CD4-positive, alpha-beta T cell (primary cell): ENCODE measurements at places on chromosomes 6 and 20. TPM values are rescaled to one million over a fixed set of nuclear protein-coding genes. Genes with fewer than 3 reads are reported as not detected.
A peak's percentile ranks its signal among the peaks of the same experiment; 100 is the strongest.

The XKR7 gene
- total RNA-seq, result not detected

The ROS1 gene
- not detected for total RNA-seq

The VGLL2 gene
- total RNA-seq, result not detected

The MCHR2 gene
- total RNA-seq, result not detected

The GPR63 gene
- total RNA-seq, result 0.25 TPM

The WFDC2 gene
- not detected for total RNA-seq

GRCh38 chr20:6940048-6940447 lies 172.6 kb downstream of the BMP2 start:
- H3K4me1 ChIP-seq, result no peaks in the 10 kb centered on the region
- DNase-seq, result no peak
- no peak overlapping the region for H3K27ac ChIP-seq
- no peak overlapping the region for H3K4me3 ChIP-seq
- no peaks in the 10 kb centered on the region for H3K36me3 ChIP-seq

- DNase-seq, result peak; percentile 23
- H3K36me3 ChIP-seq, result peaks cover 5% of the 10 kb centered on the region
- H3K27ac ChIP-seq, result peak overlapping the region; percentile 3
- peaks cover 41% of the 10 kb centered on the region for H3K4me1 ChIP-seq
- no peaks in the 10 kb centered on the region for H3K27me3 ChIP-seq
These were observed 27.7 kb downstream of the TFEB start for GRCh38 chr6:41707565-41708200.

DNA sequence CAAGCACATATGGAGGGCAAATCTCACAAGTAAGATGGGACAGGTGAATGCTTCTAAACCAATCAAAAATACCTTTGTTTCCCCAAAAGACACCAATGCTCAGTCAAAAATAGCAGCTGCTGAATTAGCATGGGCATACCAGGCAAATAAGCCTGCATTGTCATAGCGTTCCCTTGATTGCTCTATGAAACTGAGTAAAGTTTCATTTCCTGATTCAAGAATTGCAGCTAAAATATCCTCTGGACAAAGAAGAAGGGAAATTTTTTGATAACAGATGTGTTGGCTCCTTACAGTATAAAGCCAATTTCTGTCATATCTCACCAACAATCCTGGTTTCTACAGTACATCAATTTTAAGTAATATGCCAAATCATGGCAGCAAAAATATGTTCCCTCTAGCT lies 3.3 kb upstream of the TMEM14A start:
- H3K27me3 ChIP-seq, result peaks cover 4% of the 10 kb centered on the region
- H3K36me3 ChIP-seq, result no peaks in the 10 kb centered on the region
- no peak overlapping the region for H3K27ac ChIP-seq
- DNase-seq, result no peak
- no peak overlapping the region for H3K4me3 ChIP-seq

DNA sequence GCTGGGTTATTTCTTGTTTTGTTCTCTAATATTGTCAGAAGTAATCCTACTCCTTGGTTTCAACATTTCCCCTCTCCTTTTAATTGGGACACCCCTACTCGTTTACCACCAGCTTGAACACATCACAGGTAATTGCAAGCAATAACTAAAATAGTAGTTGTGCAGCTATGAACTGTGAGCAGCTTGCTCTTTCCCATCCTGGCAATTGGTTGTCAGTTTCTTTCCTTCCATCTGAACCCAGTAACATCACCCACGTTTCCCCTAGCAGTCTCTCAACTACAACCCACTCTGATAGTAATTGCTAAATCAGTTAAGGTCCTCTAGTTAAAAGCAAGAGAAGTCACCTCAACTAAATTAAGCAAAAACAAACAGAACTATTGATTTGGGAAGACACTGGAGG lies 47.6 kb upstream of the GNRH2 start:
- H3K4me1 ChIP-seq, result no peaks in the 10 kb centered on the region
- no peak for DNase-seq
- no peaks in the 10 kb centered on the region for H3K27me3 ChIP-seq
- H3K36me3 ChIP-seq, result peaks cover 44% of the 10 kb centered on the region
- H3K27ac ChIP-seq, result no peak overlapping the region

DNA sequence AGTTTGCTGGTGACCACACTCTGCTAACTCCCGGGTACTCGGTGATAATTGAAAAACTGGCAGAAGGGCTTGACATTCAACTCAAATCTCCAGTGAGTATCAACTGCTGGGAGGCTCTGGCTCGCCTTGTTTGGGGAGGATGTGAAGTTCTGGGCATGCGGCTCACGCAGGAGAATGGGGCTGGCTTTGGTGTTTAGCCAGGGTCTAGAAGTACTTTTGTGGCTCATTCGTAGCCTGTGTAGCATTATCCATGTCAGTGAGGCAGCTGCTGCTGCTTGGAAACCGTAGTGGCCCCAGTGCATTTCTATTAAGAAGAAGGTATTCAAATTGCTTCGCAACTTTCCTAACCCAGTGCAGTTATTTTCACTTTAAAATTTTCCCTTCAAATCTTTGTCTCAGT lies 52.2 kb downstream of the KDM1B start:
- no peak overlapping the region for H3K27ac ChIP-seq
- DNase-seq, result no peak
- H3K36me3 ChIP-seq, result peaks cover 25% of the 10 kb centered on the region
- no peaks in the 10 kb centered on the region for H3K4me1 ChIP-seq

GRCh38 chr6:150328744-150329405 lies 39.9 kb upstream of the IYD start:
- peaks cover 3% of the 10 kb centered on the region for H3K27me3 ChIP-seq
- no peak for DNase-seq
- no peaks in the 10 kb centered on the region for H3K4me1 ChIP-seq
- H3K27ac ChIP-seq, result no peak overlapping the region
- H3K36me3 ChIP-seq, result no peaks in the 10 kb centered on the region

DNA sequence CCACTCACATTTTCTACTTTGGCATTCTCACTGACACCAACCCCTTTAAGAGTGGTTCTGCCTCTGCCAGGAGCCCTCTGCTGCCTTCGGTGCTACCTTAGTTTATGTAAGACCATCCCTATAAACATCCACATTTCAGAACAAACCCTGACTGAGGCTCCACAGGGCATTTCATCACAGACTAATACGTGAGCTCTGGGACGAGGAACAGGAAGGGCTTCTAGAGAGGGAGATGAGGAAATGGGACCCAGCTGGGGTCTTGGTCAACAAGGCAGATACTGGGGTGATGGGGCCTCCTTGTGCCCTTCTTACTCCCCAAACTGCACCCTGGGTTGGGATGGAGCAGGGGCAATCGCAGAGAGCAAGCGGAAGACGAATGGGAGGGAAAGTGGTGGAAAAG lies 86.5 kb upstream of the FYN start:
- no peak for DNase-seq
- H3K36me3 ChIP-seq, result no peaks in the 10 kb centered on the region
- H3K27ac ChIP-seq, result no peak overlapping the region
- no peaks in the 10 kb centered on the region for H3K27me3 ChIP-seq
- H3K4me3 ChIP-seq, result no peak overlapping the region

- no peak overlapping the region for H3K4me3 ChIP-seq
- no peak for DNase-seq
- H3K36me3 ChIP-seq, result no peaks in the 10 kb centered on the region
- no peaks in the 10 kb centered on the region for H3K27me3 ChIP-seq
- no peaks in the 10 kb centered on the region for H3K4me1 ChIP-seq
These were observed 112.9 kb downstream of the PXDC1 start for GRCh38 chr6:3638662-3639061.

DNA sequence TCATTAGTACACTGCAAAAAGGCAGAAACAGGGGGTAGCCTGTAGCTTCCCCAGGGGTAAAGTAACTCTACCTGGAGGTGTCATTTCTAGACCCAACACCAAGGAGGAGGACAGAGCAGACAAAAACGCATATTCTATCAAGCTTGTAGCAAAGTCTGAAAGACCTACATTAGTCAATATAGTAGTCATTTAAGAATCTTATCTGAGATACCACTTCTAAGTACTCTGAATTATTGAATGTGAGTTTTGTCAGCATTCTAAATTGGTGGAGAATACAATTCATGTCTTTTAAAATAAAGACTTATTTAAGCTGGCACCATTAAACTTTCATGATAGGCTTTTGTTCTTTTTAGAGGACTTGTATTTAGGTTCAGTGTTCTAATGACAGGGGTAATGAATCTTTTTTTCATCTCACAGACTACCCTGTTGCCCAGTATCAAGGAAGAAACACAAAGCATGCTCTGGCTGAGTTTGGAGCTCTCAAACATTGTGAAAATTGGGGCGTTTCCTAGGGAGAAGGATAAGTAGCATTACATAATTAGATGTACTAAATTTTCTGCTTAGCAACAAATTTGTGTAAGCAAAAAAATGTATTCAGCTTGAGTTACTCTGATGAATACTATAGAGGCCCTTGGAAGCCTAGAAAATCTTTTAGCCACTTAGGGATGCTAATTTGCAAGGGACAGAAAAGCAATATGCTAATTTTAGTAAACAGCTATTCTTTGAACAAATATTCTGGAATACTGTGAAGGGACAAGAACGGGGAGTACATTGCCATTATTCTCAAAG lies 255.4 kb upstream of the HSF2 start:
- no peak for DNase-seq
- no peak overlapping the region for H3K4me3 ChIP-seq
- H3K4me1 ChIP-seq, result no peaks in the 10 kb centered on the region
- no peaks in the 10 kb centered on the region for H3K36me3 ChIP-seq

DNA sequence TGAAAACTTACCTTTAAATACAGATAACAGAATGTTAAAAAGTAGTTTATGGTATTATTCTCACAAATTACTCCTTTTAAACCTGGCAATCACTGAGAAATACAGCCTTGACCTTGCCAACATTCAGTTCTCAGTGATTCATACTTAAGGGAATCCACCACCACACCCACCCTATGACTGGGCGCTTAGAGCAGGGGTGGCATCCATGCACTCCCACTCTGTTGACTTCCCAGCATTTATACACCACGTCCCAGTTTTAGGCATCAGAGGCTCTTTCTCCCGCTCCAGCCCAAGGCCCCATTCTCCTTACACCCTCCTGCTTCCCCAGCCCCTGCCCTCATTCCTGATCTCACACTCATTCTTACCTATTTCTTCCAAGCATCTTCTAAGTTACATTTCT lies 16.3 kb downstream of the TRAF3IP2 start:
- H3K36me3 ChIP-seq, result peaks cover 24% of the 10 kb centered on the region
- DNase-seq, result no peak
- H3K27ac ChIP-seq, result no peak overlapping the region
- no peak overlapping the region for H3K4me3 ChIP-seq
- H3K27me3 ChIP-seq, result no peaks in the 10 kb centered on the region

DNA sequence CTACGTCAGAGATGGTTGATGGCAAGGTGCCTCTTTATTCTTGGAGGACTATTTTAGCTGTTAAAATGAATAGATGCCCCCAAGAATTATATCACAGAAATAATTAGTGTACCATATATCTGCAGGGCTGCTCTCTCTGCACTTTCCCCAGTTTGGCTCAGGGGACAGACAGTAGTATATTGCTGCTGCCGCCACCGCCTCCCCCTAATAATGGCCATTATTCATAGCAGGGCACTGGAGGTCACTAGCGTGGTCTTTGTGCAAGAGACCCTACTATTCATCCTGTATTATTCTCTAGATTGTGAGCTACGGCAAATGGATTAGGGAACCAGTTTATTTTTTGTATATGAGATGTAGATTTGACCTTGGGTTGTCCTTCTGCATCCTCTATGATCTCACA lies 11.0 kb downstream of the HDGFL1 start:
- no peak overlapping the region for H3K4me3 ChIP-seq
- no peaks in the 10 kb centered on the region for H3K4me1 ChIP-seq
- DNase-seq, result no peak
- no peaks in the 10 kb centered on the region for H3K36me3 ChIP-seq

- DNase-seq, result no peak
- no peaks in the 10 kb centered on the region for H3K27me3 ChIP-seq
- H3K4me3 ChIP-seq, result no peak overlapping the region
- H3K36me3 ChIP-seq, result no peaks in the 10 kb centered on the region
- H3K27ac ChIP-seq, result no peak overlapping the region
These were observed 139.6 kb downstream of the MYLK4 start for GRCh38 chr6:2611092-2611491.

- no peaks in the 10 kb centered on the region for H3K36me3 ChIP-seq
- DNase-seq, result no peak
- no peak overlapping the region for H3K4me3 ChIP-seq
- H3K27me3 ChIP-seq, result no peaks in the 10 kb centered on the region
- no peak overlapping the region for H3K27ac ChIP-seq
- H3K4me1 ChIP-seq, result no peaks in the 10 kb centered on the region
These were observed 6.1 kb downstream of the RAMACL start for GRCh38 chr6:166580076-166581050.

GRCh38 chr6:134520181-134521115 lies 202.5 kb upstream of the SGK1 start:
- H3K4me1 ChIP-seq, result peaks cover 13% of the 10 kb centered on the region
- H3K27ac ChIP-seq, result no peak overlapping the region
- no peaks in the 10 kb centered on the region for H3K36me3 ChIP-seq
- DNase-seq, result no peak

GRCh38 chr6:1838604-1839213 lies 229.0 kb downstream of the FOXC1 start:
- no peak for DNase-seq
- H3K36me3 ChIP-seq, result no peaks in the 10 kb centered on the region
- H3K4me3 ChIP-seq, result no peak overlapping the region
- no peak overlapping the region for H3K27ac ChIP-seq
- H3K4me1 ChIP-seq, result no peaks in the 10 kb centered on the region

DNA sequence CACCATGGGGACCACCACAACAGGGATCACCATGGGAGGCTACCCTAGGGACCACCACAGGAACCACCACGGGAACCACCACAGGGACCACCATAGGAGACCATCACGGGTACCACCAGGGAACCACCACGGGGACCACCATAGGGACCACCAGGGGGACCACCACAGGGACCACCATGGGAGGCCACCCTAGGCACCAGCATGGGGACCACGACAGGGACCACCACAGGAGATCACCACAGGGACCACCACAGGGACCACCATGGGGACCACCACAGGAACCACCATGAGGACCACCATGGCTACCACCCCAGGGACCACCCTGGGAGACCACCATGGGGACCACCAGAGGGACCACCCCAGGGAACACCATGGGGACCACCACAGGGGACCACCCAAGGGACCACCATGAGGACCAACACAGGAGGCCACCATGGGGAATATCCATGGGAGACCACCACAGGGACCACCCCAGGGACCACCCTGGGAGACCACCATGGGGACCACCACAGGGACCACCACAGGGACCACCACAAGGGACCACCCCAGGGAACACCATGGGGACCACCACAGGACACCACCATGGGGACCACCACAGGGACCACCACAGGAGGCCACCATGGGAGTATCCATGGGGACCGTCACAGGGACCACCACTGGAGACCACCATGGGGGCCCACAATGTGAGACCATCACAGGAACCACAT lies 67.6 kb upstream of the MPC1 start:
- H3K36me3 ChIP-seq, result no peaks in the 10 kb centered on the region
- H3K4me1 ChIP-seq, result no peaks in the 10 kb centered on the region
- no peaks in the 10 kb centered on the region for H3K27me3 ChIP-seq
- DNase-seq, result no peak
- H3K27ac ChIP-seq, result no peak overlapping the region
